ENCODE measurements at places on chromosomes 3 and 15.

GRCh38 chr15:86231864-86232721, 152.4 kb downstream of the AGBL1 start:
- DNase-seq, result no peak

GRCh38 chr3:129087138-129087702, 26.6 kb downstream of the GP9 start:
- DNase-seq, result no peak

- no peak for DNase-seq
Measured at GRCh38 chr3:140296796-140297352, 361.9 kb downstream of the CLSTN2 start.

DNA sequence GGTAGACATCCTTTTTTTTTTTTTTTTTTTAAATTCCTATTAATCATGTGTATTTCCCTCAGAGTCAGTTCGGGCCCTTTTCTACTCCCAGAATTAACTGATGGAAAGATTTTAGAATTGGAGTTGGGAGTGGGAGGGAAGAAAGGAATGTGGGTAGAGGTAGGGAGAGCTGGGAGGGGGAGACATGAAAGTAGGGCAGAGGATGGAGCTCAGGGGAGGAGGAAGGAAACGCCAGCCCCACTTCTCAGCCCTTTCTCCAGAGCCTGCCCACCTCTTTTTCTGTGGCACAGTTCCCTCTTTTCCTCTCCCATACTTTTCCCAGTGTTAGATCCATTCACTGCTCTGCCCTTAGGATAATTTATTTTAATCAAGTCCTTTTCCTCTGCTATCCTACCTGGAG, 129.4 kb downstream of the VPS8 start:
- DNase-seq, result no peak

GRCh38 chr3:52896613-52897012, 735 bp downstream of the STIMATE start:
- no peak for DNase-seq

DNA sequence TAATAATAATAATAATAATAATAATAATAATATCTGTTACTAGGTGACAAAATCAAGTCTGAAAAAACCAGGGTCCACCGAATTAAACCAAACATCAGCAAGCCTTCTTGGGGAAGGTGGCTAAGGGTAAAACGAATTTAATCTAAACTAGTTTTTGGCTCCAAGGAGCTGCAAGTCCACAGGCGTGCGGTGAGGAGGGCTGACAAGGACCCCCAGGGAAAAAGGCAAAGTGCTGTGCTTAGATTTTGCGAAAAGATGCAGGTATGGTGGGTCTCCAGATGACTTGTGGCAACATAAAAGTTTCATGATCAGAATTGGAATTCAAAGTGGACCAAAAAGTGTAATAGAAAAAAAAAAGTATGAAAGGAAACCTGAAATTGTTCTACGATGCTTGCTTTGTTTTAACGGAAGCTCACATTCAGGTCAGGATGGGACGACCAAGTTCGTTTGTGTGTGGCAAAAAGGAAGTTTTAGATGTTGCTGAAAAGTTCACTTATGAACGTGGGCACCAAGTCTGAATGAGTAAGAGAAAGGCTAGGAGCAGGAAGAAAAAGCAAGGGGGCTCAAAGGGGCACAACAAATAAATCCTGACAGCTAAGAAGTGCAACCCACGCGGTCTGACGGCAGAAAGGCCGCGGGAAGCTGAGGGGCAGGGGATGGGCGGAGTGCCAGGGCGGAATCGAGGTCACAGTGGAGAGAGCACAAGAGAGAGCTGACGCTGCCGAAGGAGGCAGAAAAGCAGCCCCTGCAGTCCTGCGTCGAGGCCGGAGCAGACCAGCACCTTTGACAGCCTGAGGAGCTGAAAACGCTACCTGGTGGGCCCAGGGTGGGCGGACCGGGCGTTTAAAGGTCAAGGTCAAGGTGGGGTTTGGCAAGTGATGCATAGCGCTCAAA, 1.1 kb downstream of the WDR82 start:
- no peak for DNase-seq

DNA sequence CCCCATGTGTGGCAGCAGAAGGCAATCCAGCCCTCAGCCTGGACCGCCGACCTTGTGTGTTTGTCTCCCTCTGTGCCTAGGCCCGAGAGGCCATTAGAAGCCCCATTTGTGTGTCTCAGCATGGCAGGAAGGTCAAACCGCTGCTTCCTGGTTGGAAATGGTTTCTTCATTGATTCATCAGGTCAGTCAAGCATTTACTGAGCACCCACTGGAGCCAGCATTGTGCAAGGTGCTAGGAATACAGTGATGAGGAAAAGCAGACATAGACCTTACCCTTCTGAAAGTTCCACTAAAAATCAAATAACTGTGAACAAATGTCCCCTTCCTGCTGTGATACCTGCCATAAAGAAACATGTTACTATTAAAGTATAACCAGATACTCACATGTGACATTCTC, 265.9 kb upstream of the CTDSPL start:
- DNase-seq, result no peak

DNA sequence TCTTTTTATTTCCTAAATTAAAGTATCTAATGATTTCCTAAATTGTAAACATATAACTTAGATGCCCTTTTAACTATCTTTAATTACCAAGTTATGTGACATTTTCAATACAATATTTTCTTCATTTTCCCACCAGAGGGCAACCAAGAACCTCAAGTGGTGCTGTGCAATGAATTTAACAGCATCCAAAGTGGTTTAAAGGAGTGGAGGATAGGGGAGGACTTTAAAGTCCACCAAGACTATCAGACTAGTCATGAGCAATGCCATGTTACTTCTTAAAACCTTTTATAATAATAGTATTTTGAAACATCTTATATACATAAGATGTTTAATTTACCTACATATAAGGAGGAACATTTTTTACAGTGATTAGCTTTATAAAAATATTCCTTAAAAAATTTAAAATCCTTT, 74.4 kb downstream of the DLG1 start:
- DNase-seq, result peak; percentile 16

- DNase-seq, result no peak
Measured at GRCh38 chr15:85690561-85691231, 104.0 kb downstream of the KLHL25 start.

- no peak for DNase-seq
Measured at GRCh38 chr3:31945738-31946052, 35.4 kb downstream of the OSBPL10 start.

DNA sequence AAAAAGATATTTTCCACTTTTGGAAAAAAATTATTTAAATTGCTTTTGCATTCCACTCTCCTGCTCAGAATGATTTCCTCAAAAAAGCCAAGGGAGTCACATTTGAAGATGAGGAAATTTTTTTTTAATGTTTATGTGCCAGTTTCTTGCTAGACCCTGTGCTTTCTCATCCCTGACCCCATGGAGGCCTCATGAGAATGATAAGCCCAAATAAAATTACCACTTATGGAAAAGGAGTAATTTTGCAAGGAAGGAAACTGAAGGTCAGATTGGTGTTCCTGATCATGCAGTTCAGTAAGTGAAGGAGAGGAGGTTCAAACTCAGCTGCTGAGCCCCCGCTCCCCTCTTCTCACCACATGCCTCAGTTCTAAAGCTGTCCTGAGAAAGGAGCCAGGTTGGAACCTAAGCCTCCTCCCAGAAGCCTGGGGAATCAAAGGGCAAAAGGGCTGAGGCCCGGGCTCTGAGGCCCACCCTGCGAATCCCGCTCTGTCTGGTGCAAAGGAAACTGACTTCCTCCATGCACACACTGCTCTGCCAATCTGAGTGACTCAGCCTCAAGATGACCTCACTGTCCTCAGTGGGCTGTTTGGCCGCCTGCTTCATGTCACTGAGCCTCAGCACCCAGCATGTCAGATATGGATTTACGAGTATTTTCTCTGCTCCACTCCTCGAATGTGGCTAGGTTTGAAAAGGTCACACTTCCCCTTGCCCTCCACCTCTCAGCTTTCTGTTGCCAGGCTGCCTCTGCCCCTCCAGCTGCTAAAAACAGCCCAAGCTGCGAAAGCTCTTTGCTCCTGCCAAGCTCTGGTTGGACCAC, 56.9 kb upstream of the FLNB start:
- DNase-seq, result peak; percentile 62

DNA sequence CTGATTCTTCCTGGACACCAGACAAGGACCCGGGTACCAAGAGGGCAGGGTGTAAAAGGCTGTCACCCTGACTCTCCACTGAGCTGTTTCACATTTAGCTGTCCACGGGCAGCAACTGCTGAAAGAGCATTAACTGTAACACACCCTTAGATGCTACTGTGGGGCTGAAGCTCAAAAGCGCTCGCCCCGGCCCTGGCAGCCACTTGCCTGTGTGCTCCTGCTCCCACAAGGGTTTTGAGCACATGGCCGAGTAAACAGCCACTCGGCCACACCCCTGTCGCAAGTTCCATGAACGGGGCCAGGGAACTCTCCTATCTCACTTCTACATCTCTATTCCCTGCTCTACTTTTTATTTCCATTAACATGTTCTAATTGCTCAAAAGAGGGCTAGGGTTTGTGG, 421.7 kb downstream of the TUSC7 start:
- DNase-seq, result no peak

DNA sequence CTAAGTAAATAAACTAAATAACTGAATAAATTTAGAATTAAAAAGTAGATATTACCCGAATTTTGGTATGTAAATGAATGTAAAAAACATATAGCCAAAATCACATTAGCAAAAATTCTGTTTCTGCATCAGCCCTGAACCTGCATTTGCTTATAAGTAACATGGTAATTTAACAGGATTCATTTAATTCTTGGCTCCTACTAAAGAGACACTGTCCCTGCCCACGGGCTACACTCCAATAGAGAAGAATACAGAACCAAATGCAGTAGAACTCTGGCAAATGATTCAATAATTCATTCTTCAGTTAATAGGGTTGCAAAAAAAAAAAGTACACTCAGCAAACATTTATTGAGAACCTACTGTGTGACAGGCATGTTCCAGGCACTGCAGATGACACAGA, 20.8 kb upstream of the CNBP start:
- no peak for DNase-seq

- DNase-seq, result no peak
Measured at GRCh38 chr3:153757839-153758238, 363.4 kb upstream of the ARHGEF26 start.

GRCh38 chr15:86773736-86774135, 694.1 kb downstream of the AGBL1 start:
- no peak for DNase-seq

GRCh38 chr3:143054011-143054410, 52.6 kb downstream of the U2SURP start:
- DNase-seq, result no peak

DNA sequence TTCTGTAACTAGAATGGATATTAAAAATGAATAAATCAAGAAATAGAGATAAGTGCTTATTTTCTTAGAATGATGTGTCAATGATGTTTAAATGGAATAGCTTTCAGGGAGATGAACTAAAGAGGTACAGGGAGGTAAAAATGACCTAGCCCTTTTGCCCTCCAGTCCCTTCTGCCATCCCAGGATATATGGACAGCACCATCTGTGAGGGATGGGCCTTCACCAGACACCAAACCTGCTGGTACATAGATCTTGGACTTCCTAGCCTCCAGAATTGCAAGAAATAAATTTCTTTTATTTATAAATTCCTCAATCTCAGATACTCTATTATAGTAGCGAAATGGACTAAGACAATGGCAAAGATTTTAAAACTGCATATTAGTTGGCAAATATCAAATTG, 352.0 kb upstream of the THBS1 start:
- no peak for DNase-seq

- no peak for DNase-seq
Measured at GRCh38 chr3:175129126-175129525, 270.0 kb downstream of the NAALADL2 start.

GRCh38 chr15:25572191-25572590, 133.4 kb upstream of the UBE3A start:
- no peak for DNase-seq

- no peak for DNase-seq
Measured at GRCh38 chr3:43503067-43503728, 118.6 kb downstream of the ANO10 start.

DNA sequence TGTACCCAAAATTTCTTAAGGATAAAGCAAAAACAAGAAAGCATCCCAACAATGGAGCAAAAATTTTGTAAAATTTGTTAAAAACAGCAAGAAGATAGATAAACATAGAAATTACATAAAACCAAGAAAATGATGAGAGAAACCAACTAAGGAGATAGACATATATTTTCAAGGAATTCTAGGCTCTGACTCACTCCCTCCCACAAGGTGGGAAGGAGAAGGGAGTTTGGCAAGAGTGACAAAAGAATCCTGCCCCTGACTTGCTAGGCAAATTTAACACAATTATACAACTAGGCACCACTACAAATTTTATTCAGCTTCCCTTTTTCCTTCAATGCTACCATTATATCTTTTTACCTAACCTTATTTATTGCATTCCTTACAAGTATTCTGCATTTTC, 70.9 kb downstream of the MYO9A start:
- no peak for DNase-seq

- no peak for DNase-seq
Measured at GRCh38 chr3:64213962-64214379, 11.3 kb downstream of the PRICKLE2 start.

DNA sequence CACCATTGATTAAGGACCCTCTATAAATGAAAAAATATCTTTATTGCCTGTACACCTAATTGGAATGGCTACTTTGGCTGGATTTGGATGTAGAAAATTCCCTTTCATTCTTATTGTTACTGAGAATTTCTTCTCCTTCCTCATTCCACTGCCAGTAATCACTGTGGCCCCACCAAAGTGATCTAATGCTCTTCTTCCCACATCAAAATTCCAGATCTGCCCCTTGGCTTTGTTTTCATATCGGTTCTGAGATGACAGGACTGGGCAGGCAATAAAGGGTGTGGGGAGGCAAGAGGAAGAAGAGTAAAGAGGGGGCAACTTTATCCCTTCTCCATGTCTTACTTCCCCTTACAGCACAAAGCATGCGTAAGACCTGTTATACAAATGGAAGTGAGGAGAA, 2.1 kb downstream of the ANKUB1 start:
- peak; percentile 16 for DNase-seq

GRCh38 chr15:76930831-76931396, 635 bp upstream of the RCN2 start:
- no peak for DNase-seq

- DNase-seq, result peak; percentile 39
Measured at GRCh38 chr3:54951405-54951804, 23.5 kb upstream of the LRTM1 start.

GRCh38 chr15:33801954-33802353, 166.3 kb upstream of the CHRM5 start:
- no peak for DNase-seq

DNA sequence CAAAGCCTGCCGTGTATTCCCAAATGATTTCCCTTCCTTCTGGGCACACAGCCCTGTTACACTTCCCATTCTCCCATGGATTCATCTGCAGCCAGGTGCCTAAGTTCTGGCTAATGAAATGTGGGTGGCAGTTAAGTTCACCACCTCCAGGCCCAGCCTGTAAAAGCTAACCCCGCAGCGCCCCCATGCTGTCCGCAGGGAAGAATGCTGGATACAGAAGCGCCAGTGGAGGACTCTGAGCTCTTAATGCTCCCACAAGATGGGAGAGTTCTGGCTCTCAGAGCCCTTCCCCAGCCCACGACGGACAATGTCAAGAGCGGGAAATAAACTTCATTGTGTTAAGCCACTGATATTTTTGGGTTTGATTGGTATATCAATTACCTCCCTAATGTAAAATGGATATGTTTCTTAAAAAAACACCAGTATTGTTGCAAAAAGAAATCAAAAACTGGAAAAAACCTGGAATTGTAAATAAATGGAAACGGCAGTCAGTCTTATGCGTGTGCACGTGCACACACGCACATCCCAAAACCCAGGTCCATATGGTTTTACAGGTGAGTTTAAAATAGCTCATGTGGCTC, 37.7 kb upstream of the FGD5 start:
- DNase-seq, result peak; percentile 14
